CD4-positive, CD25-positive, alpha-beta regulatory T cell (primary cell): ENCODE measurements at places on chromosomes 1 and 21. TPM values are rescaled to one million over a fixed set of nuclear protein-coding genes. Genes with fewer than 3 reads are reported as not detected.

DNA sequence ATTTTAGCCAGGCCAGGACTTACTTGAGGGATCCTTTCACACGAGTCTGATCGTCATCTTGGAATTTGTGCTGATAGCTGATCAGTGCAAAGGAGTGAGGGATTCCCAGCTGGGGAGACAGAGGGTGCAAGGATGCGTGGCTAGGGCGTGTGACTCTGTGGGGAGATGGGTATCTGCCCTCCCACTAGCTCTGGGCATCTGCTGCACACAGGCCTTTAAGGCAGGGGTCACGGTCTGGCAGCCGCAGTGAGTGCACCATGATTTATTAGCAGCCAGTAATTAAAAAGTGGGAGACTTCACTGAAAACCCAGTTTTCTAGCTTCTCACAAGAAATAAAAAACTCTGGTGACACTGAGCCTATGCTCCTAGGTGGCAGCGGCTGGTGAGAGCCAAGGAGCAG, 20.4 kb downstream of the THAP3 start:
- DNase-seq = no peak

GRCh38 chr21:14712121-14712715, 166.1 kb upstream of the SAMSN1 start:
- DNase-seq = no peak

- no peak for DNase-seq
Observed at GRCh38 chr21:41976611-41977010, 22.8 kb upstream of the C2CD2 start.

GRCh38 chr1:236129306-236129705, 13.0 kb upstream of the GPR137B start:
- no peak for DNase-seq

GRCh38 chr1:198232940-198233675, 76.3 kb downstream of the NEK7 start:
- no peak for DNase-seq

Gene C1orf116
- not detected for polyA plus RNA-seq
